ENCODE measurements at places on chromosomes 1 and 21. TPM values are rescaled to one million over a fixed set of nuclear protein-coding genes. Genes with fewer than 3 reads are reported as not detected.

The LRRC53 gene
- not detected for total RNA-seq

The PSMA5 gene
- 34.6 TPM for total RNA-seq

The PSRC1 gene
- 50.4 TPM for total RNA-seq

The ANKRD65 gene
- total RNA-seq: 0.50 TPM

The INSRR gene
- total RNA-seq: not detected

The CCDC185 gene
- not detected for total RNA-seq

The TSPEAR gene
- total RNA-seq: not detected

The PTCH2 gene
- under 0.01 TPM for total RNA-seq

The UBE2J2 gene
- 45.9 TPM for total RNA-seq

The FOXO6 gene
- not detected for total RNA-seq

The LRP8 gene
- total RNA-seq: 22.4 TPM

The TINAGL1 gene
- total RNA-seq: 2.8 TPM

The SLAMF6 gene
- total RNA-seq: not detected

The MOV10 gene
- 47.7 TPM for total RNA-seq

The EXTL1 gene
- total RNA-seq: 0.30 TPM

The GBP4 gene
- not detected for total RNA-seq

The ADAM30 gene
- total RNA-seq: not detected

The FMO3 gene
- total RNA-seq: 0.67 TPM

The PYGO2 gene
- 19.2 TPM for total RNA-seq

The CFAP74 gene
- not detected for total RNA-seq

The NIPAL3 gene
- 39.7 TPM for total RNA-seq

The C1orf50 gene
- total RNA-seq: 4.0 TPM

The ANGPTL1 gene
- total RNA-seq: 0.34 TPM

The PKN2 gene
- 12.5 TPM for total RNA-seq

The MAN1A2 gene
- 15.1 TPM for total RNA-seq

The RGS4 gene
- 111 TPM for total RNA-seq

The F3 gene
- 10.3 TPM for total RNA-seq

The BOLA1 gene
- total RNA-seq: 23.5 TPM

The PPIAL4G gene
- total RNA-seq: not detected

The ATG4C gene
- total RNA-seq: 6.5 TPM

The TSHB gene
- not detected for total RNA-seq

Measured in bronchus fibroblast of lung (primary cell).